ENCODE measurements at places on chromosomes 1 and 21. TPM values are rescaled to one million over a fixed set of nuclear protein-coding genes. Genes with fewer than 3 reads are reported as not detected.

MAP3K7CL gene
- 10.7 TPM for total RNA-seq

CD84 gene
- not detected for total RNA-seq

VPS26C gene
- 83.7 TPM for total RNA-seq

RGSL1 gene
- total RNA-seq: not detected

DNA sequence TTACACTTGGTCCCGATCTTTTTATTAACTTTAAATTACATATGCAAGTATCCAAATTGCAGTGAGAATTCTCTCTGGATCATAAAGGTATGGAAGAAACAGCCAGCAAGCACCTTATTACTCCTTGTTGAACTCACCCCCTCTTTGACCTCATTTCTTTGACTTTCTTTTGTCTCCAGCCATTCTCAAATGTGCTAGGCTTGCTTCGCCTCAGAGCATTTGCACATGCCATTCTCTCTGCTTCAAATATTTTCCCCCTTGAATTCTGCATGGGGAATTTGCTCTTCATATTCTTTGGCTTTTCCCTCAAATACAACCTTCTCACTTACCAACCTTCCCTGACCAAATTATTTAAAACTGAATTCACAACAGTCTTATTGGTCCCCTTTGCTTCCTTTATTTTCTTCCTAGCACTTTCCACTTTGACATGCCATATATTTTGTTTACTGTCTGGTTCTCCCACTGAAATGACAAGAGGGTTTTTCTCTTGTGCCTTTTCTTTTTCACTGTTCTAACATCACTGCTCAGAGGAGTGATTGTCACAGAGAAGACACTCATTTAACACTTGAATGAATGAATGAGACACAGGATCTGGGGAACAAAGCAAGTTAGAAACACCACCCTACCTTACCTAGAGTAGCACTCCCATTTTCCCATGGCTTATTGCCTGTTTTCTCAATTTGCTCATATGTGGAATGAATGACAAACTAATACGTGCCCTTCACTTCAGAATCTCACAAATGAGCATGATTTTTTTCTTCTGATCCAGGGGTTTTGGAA lies 1.4 kb upstream of the PGBD2 start:
- DNase-seq: no peak

GRCh38 chr1:112636056-112636455 lies 16.4 kb downstream of the CAPZA1 start:
- DNase-seq: no peak

DNA sequence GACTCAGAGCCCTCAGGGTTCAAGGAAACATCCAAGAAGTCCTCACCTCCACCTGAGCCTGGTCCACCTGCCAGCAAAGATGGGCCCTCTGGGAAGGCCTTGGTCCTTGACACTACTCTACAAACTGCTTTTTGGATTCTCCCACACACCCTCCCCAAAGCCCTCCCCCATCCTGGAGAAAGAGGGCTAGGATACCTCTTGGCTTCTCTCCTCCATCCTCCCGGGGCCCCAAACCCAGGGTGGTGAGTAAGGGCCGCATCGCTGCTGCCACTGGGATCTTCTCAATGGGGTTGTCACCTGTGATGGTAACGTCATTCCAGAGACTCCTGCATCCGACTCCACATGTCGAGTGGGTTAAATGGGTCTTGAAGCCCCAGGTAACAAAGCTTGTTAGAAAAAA lies 26.6 kb downstream of the MATN1 start:
- DNase-seq: no peak

DNA sequence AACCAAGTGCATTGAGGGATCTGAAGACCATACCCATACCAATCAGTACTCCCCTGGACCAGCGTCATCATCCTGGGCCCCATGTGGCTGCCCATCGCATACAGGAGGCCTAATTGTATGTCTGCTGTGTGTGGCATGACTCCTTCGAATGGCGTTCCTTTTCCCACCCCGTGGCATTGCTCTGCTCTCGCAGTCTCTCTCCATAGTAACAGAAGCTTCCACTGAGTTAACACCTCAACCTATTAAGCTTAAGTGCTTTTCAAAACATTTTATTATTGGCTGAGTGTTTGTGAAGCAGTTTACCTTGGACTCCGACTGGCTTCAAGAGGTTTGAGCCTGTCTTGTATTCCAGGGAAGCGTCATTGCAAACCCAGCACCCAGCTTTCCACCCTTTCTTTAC lies 187.1 kb upstream of the LMO4 start:
- DNase-seq: no peak

GRCh38 chr1:167440345-167440744 lies 78.0 kb downstream of the CD247 start:
- DNase-seq: no peak

- peak; percentile 88 for DNase-seq
Observed at GRCh38 chr21:31282095-31282709, 61.9 kb downstream of the TIAM1 start.

- DNase-seq: no peak
Observed at GRCh38 chr1:66348776-66349175, 185.2 kb upstream of the SGIP1 start.

Measured in M059J (cell line).